ENCODE measurements at places on chromosomes 4 and X.
A peak's percentile ranks its signal among the peaks of the same experiment; 100 is the strongest.

DNA sequence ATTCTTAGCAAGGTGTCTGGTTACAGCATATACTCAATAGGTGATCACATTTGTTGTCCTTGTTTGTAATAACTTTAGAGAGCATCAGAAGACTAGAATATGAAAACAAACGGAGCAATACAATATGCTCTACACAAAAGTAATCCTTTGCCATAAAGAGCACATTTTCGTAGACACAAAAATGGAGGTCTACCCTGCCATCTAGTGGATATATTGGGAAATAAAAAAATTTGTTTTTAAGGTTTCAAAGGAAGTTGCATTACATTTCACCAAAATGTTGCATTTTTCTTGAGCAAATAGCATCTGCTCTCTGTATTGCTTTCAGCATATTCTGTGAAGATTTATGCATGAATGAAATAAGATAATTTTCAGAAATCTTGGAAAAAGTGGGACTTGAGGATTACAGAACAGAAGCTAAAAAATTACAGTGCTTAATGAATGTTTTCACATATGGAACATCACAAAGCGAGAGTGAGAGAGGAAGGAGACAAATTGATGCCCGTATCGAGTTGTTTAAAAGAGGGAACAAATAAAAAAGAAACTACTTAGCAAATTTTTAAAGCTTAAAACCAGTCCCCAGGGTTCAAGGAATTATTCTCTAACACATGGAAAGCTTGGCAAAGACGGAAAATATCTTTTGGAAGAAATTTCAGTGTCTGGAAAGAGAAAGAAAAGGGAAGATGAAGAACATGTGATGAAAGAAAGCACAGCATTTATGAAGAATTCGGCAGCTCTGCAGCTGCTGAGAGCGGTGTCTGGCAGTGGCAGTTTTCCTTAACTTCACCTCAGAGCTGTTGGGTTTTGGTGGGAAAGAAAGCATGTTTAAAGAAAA lies 390.1 kb downstream of the ANKRD50 start:
- DNase-seq = peak; percentile 48

DNA sequence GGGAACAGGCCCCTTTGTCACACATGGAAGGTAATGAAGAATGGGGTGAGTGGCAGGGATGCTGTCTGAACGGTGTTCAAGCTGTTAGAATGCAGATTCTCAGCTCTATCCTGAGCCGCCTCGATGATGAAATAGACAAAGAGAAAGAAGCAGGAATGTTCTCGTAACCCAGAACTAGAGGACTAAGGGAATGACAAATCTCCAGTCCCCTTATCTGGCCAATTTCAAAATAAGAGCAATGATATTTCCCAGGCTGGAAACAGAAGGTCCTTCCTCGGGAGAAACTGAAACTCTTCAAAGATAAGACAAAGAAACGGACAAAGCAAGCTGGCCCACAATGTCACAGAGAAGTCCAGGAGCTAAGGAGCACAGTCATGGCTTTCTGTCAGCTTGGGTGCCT lies 29.5 kb upstream of the MTNR1A start:
- DNase-seq = no peak

GRCh38 chrX:112694062-112694461 lies 14.3 kb upstream of the LHFPL1 start:
- no peak for DNase-seq

- DNase-seq = no peak
These were observed 16.8 kb upstream of the DMP1 start for GRCh38 chr4:87633243-87633642.

- peak; percentile 34 for DNase-seq
These were observed 15.5 kb upstream of the CYLC1 start for GRCh38 chrX:83845397-83845796.

DNA sequence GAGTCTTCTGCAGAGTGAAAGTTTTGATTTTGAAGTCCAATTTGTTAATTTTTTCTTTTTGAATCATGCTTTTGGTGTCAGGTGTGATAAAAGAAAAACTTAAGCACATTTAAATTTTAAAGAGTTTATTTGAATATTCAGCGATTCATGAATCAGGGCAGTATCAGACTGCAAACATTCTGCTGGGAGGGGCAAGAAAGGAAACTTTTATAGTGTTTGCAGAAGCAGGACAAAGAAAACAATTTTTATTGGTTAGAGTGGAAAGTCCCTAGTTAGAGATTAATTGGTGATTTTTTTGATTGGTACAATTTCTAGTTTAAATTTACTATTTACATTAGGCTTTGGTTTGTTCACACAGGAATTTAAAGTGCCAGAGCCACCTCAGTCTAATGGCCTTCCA lies 1.5 kb upstream of the DIPK2B start:
- DNase-seq = no peak

GRCh38 chr4:37241647-37242046 lies 2.9 kb upstream of the NWD2 start:
- no peak for DNase-seq

GRCh38 chrX:152988536-152989291 lies 5.2 kb downstream of the PNMA5 start:
- peak; percentile 9 for DNase-seq

Data from pons (tissue), 1 donor.